ENCODE measurements at places on chromosomes 3 and 15. TPM values are rescaled to one million over a fixed set of nuclear protein-coding genes. Genes with fewer than 3 reads are reported as not detected.
A peak's percentile ranks its signal among the peaks of the same experiment; 100 is the strongest.

The CERS3 gene
- total RNA-seq, result not detected

The RAB43 gene
- total RNA-seq, result 5.1 TPM

The MEX3B gene
- total RNA-seq, result 3.5 TPM

The CYP1A2 gene
- not detected for total RNA-seq

The CSPG4 gene
- 5.2 TPM for total RNA-seq

The HHLA2 gene
- total RNA-seq, result not detected

The ST3GAL6 gene
- 34.1 TPM for total RNA-seq

The SYNPR gene
- not detected for total RNA-seq

The KLHL40 gene
- 0.11 TPM for total RNA-seq

The TRANK1 gene
- total RNA-seq, result 3.4 TPM

The ACY1 gene
- total RNA-seq, result 23.2 TPM

GRCh38 chr3:46098319-46098761 is 71.1 kb upstream of the XCR1 start:
- DNase-seq, result peak; percentile 65

DNA sequence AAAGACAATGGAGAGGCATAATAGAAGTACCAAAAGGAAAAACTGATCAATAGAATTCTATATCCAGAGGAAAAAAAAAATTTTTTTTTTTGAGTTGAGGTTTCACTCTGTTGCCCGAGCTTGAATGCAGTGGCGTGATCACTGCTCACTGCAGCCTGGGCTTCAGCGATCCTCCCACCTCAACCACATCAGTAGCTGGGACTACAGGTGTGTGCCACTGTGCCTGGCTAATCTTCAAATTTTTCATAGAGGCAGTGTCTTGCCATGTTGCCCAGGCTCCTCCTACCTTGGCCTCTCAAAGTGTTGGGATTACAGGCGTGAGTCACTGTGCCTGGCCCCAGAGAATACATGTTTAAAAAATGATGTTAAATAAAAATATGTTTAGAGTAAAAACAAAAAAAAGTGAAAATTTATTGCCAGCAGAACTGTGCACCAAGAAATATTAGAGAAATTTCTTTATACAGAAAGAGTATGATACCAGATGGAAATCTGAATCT is 154.3 kb upstream of the ZBTB20 start:
- no peak for DNase-seq

GRCh38 chr3:87307805-87308204 is 31.4 kb upstream of the POU1F1 start:
- no peak for DNase-seq

- no peak for DNase-seq
Observed at GRCh38 chr3:47339951-47340350, 40.9 kb upstream of the PTPN23 start.

DNA sequence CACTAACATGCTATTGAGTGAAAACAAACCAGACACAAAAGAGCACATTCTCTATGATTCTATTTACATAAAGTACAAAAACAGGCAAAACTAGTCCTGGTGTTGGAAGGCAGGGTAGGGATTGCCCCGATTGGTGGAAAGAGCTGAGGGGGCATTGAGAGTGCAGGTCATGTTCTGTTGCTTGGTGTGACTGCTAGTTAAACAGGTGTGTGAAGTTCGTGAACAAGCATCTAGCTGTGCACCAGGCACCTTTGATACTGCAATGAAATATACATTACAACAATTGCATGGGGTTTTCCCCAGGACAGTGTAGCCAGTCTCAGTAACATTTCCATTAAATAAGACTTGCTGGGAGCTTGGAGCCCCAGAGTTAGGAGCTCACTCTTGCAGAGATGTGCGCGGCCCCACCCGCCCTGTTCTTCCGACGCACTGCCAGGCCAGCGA is 26.3 kb upstream of the THRB start:
- no peak for DNase-seq

DNA sequence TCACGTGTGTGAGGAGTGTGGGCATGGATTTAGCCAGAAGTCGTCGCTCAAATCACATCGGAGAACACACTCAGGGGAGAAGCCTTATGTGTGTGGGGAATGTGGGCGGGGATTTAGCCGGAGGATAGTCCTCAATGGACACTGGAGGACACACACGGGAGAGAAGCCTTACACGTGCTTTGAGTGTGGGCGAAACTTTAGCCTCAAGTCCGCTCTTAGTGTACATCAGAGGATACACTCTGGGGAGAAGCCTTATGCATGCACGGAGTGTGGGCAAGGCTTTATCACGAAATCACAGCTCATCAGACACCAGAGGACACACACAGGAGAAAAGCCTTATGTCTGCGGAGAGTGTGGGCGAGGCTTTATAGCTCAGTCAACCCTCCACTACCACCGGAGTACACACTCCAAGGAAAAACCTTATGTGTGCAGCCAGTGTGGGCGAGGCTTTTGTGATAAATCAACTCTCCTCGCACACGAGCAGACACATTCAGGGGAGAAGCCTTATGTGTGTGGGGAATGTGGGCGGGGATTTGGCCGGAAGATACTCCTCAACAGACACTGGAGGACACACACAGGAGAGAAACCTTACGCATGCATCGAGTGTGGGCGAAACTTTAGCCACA is 28.1 kb downstream of the ZNF589 start:
- DNase-seq, result no peak

- DNase-seq, result no peak
Observed at GRCh38 chr3:172675441-172676193, 35.2 kb downstream of the NCEH1 start.

DNA sequence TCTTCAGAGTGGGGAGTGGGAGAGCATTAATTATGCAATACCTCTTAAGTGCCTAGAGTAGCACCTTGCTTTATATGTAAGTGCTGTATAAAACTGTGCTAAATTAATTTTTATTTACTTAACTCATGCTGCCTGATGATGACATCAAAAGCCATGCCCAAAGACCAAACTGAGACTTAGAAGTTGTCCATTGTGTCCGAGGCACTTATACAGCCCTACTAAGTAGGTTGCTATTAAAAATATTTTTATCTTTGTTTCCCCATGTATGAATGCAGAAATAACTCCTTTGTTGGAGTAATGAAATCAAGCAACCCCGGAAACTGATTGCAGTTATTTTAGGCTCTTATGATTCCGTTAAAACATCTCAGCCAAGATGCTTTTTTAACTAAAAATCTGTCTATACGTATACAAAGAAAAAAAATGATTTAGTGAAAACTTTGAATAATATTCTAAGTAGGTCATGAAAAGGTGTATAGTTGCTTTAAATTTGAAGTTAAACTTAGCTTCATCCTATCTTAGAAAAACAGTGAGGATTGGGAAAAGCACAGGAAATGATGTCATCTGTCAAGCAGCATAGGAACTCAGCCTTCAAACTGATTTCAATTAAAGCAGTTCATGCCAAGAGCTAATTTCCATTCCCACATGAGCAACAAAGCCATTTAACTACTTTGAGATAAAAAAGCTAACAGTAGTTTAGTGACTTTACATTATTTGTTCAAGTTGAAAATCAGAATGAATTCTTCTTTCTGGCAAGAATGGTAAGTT is 43.0 kb downstream of the FBN1 start:
- DNase-seq, result no peak

DNA sequence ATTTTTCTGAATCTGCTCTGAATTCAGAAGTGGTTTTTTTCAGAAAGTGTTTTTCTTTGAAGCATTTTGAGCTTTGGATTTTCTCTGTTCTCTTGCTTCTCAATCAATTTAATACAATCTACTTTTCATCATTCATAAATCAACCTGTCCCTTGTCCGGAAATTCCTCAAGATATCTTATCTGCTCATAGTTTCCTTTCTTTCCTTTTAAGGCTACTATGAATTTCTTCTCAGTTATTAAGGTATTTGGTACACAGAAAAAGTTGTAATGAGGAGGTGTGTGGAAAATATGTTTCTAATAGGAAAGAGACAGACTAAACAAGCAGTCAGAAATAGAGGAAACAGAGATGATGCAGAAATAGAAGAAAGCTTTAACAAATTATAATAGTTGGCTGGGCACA is 14.4 kb downstream of the CGGBP1 start:
- DNase-seq, result no peak

DNA sequence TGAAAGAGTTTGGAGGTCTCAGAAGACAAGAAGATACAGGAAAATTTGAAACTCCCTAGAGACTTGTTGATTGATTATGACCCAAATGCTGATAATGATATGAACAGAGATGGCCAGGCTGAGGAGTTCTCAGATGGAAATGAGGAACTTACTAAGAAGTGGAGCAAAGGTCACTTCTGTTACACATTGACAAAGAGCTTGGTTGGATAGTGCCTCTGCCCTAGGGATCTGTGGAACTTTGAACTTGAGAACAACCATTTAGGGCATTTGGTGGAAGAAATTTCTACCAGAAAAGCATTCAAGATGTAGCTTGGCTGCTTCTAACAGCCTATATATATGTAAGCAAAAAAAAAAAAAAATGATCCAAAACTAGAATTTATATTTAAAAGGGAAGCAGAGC is 48.9 kb upstream of the NAALADL2 start:
- no peak for DNase-seq

- no peak for DNase-seq
Observed at GRCh38 chr3:136334209-136334608, 84.1 kb downstream of the PCCB start.

- no peak for DNase-seq
Observed at GRCh38 chr3:180680097-180680430, 775 bp upstream of the CCDC39 start.

DNA sequence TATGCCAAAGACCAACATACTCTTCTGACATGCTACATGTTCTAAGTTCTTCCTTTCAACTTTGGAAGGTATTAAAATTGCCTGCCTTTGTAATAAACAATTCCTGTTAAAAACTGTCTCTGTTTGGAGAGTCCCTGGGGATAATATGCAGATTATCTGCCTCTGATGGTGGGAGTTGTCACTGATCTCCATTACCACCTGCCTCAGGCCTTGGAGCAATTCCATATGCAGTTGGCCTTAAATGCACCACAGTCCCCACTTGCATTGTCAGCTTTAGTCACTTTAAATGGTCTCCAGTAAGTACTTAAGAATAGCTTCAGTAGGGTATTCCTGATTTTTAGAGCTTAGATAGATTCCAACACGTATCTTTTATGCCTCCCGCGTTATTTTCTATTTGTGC is 121.1 kb upstream of the GOLIM4 start:
- DNase-seq, result no peak

GRCh38 chr15:43214592-43215295 is 6.1 kb downstream of the EPB42 start:
- DNase-seq, result no peak

- DNase-seq, result no peak
Observed at GRCh38 chr3:8500319-8500988, 1.2 kb upstream of the LMCD1 start.
